Metanephros (tissue), 2 donors: ENCODE measurements at places on chromosomes 12 and 14. TPM values are rescaled to one million over a fixed set of nuclear protein-coding genes. Genes with fewer than 3 reads are reported as not detected.

The OR4Q2 gene
- not detected for total RNA-seq

The RGS6 gene
- total RNA-seq: 4.4 TPM

The OR4E2 gene
- total RNA-seq: not detected

The APOF gene
- not detected for total RNA-seq

The RNASE1 gene
- total RNA-seq: 198 TPM

The GUCY2C gene
- not detected for total RNA-seq

The MYBPC1 gene
- 337 TPM for total RNA-seq

The ESPL1 gene
- 9.9 TPM for total RNA-seq

The RAD51AP1 gene
- 8.7 TPM for total RNA-seq

The NUP37 gene
- total RNA-seq: 17.0 TPM

The PLEKHG7 gene
- 0.58 TPM for total RNA-seq

The ANO4 gene
- total RNA-seq: 0.76 TPM

The MYF6 gene
- 23.4 TPM for total RNA-seq

The TAS2R8 gene
- 0.18 TPM for total RNA-seq

The OR4K14 gene
- not detected for total RNA-seq
